NCI-H1436 (cell line): ENCODE measurements at places on chromosomes 1 and 21.

DNA sequence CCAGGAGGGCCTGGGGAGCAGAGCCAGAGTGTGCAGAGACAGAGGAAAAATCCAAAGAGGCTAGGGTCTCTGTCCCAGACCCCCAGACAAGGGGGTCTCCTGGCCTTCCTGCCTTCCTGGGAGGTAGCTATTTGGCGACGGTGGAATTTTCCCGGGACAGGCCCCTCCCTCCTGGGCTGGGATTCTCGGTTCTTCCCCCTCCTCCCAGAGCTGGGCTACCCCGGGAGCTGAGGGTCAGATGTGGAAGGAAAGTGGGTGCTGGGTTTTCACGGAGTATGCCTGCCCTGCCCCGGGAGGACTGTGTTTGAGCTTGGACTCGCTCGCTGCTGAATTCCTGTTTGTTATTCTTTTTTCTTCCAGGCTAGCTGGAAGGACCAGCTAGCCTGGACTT, 759 bp downstream of the AMPD2 start:
- DNase-seq, result no peak

- DNase-seq, result no peak
Observed at GRCh38 chr21:36127250-36127904, 7.5 kb upstream of the CBR3 start.

- DNase-seq, result no peak
Observed at GRCh38 chr1:179231923-179232322, 2.4 kb upstream of the ABL2 start.

GRCh38 chr1:152162792-152163463, 3.9 kb upstream of the RPTN start:
- DNase-seq, result no peak

- DNase-seq, result no peak
Observed at GRCh38 chr1:56780128-56780750, 39.0 kb downstream of the FYB2 start.

DNA sequence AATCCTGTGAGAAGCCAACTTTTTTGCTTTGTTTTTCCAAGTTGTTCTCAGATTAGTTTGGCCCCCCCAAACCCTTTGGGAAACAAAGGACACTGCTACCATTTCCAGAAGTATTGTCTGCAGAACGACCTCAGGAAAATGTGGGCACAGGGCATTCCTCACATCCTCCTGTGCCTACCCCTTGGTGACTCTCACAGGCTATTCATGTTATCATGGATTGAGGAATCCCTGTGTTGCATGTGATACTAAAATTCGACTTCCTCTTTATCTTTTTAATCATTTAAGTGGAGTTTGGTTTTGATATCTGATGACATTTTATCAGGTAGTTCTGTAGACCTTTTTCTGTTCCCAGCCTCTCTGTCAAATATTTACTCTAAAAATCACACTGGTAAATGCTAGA, 184.5 kb downstream of the FASLG start:
- DNase-seq, result no peak

DNA sequence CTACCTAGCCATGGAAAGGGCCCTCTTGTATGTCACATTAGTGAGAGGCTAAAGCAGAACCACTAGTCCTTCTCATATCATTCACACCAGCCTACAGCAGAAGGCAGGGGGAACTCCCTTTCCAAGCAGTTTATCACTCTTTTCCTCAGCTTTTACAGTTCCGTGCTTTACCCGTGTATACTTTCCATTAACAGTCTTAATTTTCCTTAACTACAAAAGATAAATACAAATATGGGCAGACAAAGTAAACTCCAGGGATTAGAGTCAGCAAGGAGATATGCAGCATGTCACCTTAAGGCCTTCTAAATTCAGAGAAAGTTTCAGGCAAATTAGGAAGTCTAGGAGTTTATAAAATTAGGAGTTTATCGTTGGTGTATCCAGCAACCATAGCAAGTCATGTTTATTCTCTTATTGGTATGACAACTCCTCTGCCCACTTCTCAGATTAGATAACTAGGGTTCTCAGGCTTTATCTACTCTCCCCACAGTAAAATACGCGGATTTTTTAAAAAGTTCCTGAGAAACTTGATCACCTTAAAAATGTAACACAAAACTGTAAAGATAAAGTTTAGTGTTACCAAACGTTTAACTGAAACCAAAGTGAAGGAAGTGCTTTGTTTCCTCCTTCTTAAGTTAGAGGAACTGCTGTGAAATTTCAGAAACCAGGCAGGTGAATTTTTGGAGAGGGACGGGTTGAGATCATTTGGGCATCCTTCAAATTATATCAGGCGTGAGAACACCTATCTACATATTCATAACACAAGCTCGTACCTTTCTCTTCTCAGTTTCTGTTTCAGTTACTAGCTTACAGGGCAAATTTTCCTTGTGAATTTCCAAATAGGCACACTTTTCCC, 42.7 kb upstream of the SLC19A2 start:
- no peak for DNase-seq
